ENCODE measurements at places on chromosomes 3 and 15.

GRCh38 chr3:146187334-146187950 is 26.5 kb upstream of the PLOD2 start:
- DNase-seq = no peak

DNA sequence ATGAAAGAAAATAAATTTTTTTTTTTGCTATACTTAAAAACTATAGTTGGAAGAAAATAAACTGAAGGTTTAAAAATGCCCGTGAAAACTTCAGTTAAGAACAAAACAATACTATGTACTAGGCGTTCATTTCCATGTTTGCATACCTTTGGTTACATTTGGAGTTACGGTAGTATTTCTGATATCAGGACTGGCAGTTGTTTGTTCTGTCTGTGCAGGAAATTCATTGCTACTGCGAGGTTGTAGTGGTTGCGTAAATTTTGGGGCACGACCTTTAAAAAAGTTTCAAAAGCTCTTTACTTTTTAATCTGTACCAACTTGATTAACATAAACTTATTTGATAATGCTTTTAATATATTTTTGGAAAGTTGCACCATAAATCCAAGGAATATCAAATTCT is 47.9 kb downstream of the ST3GAL6 start:
- no peak for DNase-seq

- no peak for DNase-seq
These were observed 22.4 kb downstream of the CD86 start for GRCh38 chr3:122077293-122078234.

- DNase-seq = no peak
These were observed 81.8 kb downstream of the IQSEC1 start for GRCh38 chr3:12991481-12991837.

DNA sequence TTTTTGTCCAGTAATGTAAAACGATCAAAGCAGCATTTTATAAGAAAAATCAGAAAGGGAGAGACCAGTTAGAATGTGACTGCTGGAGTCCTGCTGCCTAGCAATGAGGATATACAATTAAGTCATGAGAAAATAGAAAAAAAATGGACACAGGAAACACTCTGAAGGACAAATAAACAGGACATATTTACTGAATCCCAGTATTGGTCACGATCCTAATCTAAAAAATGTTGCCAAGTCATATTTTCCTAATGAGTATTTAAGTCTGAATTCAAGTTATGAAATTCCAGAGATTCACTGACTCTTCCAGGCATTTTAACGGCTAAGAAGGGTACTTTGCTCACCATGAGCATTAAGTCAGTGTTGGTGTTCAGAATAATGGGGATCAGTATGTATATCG is 154.3 kb upstream of the CCDC54 start:
- DNase-seq = no peak

DNA sequence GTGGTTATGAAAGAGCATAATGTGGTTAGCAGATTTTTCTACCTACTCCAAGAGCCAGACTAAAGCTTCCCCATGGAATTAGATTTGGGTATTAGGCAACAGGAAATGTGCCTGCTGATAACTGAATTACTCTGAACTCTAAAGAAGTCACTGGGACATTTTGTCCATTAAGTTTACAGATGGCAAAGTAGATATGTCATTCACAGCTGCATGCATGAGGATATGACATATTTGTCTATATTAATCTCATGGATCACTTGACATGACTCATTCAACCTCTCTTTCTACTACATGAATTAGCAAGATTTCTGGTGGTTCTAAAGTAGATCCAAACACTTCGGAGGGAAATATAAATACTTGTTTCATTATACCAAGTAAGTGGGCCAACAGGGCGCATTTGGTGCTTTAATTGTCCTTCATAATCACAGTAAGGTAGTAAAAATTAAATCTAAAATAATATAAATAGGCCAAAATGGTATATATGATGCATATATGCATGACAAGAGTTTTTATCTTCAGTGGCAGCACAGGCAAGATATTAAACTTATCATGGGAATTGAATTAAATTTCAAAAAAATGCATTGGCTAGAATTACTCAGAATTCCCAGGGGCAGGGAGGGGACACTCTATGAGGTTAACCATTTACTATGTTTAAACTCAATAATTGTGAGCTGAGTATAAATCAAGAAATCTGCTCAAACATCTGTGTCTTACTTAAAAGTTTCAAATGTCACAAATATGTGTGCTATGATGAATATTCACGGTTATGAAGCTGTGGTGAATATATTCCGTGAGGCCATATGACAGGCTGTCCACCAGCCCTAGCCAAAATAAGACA is 365.3 kb upstream of the KCNMB2 start:
- no peak for DNase-seq

- DNase-seq = no peak
These were observed 1.0 kb downstream of the LYSMD4 start for GRCh38 chr15:99732124-99732750.

DNA sequence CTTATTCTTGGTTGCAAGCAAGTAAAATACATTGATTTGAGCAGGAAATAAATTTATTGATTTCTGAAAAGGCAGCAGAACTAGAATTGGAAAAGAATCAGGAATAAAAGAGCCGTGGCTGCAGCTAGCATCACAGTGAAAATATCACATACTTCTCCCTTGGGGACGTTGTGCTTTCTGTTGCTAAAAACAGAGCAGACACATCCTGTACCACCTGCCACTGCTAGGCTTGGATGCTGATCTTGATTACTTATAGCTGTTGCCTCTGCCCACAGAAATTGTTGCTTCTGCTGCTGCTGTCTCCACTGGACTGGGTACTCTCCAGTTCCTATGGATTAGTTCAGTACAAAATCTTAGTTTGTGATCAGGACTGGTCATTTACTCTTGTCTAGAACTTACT is 283.8 kb downstream of the C3orf38 start:
- no peak for DNase-seq

GRCh38 chr3:197227780-197228574 is 70.4 kb downstream of the DLG1 start:
- no peak for DNase-seq

DNA sequence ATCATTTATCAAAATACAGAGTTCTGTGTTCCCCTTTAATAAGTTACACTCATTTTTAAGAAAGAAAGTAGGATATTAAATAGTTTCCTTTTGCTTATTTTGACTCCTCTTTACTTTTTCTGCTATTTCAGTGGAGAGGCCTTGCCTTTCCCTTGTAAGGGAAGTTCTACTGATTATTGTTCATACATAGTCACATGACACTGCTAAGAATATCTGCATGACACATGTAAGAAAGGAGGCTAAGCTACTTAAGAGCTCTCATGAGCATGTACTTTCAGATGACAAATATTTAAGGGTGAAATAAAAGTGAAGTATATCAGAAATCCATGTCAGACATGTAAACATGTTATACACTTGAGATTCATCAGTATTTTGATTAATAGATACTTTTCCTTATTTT is 39.0 kb downstream of the MYRIP start:
- DNase-seq = no peak

- no peak for DNase-seq
These were observed 127.6 kb upstream of the LMOD3 start for GRCh38 chr3:69250014-69250413.

Data from osteocyte (in vitro differentiated cells).